IPS-NIHi11 (cell line): ENCODE measurements at places on chromosomes 11 and 22.
A peak's percentile ranks its signal among the peaks of the same experiment; 100 is the strongest.

DNA sequence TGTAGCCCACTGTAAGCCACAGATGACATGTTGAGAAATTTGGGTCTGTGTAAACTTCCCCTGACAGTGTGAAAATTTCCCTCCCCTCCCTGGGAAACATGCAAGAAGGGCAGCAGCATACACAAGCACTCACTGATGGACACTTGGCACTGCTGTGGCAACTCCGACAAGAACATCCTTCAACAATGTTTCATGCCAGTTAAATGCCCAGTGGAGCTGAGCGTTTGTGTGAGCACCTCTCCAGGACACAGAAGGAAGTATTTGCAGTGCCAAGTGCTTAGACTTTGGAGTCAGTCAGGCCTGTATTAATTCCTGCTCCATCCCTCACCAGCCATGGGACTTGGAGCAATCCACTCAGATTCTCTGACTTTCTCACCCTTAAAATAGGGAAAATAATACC lies 17.7 kb downstream of the C11orf87 start:
- DNase-seq = no peak

DNA sequence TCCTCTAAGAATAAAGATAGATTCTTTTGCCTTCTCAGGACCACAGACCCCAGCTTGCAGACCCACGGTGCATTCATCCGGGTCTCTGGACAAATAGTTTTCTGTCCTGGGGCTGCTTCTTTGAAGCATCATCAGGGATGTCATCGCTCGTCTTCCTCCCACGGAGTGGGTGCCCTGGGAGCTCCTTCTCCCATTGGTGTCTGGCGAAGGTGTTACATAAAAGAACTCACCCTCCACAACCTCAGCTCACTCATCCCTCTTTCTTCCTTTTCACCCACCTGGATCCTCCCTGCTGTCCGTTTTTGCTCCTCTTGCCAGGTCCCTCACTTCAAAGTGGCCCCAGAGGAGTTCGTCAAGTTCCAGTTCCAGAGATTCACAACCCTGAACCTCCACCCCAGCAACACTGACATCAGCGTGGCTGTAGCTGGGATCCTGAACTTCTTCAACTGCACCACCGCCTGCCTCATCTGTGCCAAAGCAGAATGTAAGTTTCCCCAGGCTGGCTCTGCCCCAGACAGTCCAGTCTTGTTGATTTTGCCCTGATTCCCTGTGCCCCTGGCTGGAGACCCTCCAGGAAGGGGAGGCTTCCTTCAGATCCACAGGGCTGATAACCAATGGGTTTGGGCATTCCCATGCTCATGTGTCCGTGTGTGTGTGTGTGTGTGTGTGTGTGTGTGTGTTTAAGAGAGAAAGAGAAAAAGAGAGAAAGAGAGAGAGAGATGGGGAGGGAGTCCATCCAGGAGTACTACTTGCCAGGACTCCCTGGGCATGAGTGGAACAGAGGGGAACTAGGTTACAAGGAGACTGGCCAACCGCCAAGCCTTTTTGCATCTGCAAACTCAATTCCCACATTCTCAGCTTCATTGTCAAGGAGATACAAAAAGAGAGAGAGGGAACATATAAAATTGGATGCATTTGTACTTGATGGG lies 204.2 kb upstream of the TBCEL start:
- DNase-seq = no peak

- no peak for DNase-seq
Observed at GRCh38 chr22:40335358-40335757, 10.9 kb upstream of the ADSL start.

DNA sequence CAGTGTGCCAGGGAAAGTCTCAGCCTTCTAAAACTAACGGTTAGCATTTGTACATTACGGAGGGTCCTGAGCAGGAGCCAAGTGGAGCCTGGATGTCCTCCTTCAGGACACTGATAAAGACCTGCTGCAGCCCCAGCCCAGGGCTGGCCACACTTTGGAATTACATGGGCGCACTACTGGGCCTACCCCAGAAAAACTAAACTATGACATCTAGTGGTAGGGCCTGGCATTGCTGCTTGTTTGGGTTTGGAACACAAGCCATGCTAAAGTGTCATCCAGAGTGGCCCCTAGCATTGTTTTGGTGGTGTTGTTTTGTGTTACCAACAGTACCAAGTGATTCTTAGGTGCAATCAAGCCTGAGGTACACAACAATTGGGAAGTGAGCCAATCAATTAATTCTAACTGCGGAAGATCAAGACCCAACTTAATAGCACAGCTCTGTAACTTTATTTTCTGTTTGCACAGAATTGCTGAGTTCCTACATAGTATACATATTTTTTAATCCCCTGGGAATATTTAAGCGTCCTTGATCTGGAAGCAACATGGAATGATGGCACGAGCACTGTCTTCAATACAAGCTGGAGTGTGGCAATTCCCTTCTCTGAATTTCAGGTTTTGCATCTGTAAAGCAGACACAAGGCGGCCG lies 340.7 kb downstream of the LARGE1 start:
- peak; percentile 75 for DNase-seq

DNA sequence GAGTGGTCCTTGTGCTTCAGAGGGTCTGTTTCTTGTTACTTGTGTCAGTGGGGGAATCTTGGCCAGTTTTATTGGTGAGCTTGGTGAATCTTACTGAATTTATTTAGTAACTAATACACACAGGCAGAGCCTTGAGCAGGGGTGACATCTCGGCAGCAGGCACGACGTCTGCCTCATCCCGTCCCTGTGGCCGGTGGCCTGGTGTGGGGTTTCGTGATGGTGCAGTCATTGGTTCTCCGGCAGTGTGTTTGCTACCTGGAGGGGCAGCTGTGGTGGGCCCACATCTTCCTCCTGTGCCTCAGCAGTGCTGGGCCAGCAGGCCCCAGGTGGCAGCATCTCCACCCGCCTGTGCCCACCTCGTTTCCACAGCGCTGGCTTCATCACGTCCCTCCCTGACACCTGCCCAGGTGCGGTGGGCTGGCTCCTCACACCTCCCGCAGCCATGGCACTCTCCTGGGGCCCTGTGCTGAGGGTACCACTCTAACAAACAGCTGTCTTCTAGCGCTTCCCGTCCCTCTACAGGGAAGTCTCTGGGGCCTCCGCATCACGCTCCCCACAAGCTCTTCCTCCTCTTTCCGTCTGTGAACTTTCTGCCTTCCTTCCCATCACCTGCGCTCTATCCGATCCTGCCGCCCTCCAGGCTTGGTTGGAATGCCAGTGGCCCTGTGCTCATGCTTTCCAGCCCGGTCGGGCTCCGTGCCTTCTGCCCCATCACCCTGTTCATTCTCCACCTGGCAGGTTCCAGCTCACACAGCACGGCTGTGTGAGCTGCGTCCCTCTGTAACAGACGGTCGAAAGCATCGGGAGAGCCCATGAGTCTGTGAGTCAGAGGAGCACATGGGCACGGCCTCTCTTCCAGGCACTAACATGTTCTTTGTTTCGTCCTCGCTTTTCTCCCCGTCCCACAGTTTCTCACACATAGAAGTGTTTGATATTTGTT lies 203.4 kb downstream of the TBC1D22A start:
- no peak for DNase-seq

- DNase-seq = no peak
Observed at GRCh38 chr11:102580185-102580951, 44.8 kb downstream of the MMP20 start.
